ENCODE measurements at places on chromosomes 16 and 17. TPM values are rescaled to one million over a fixed set of nuclear protein-coding genes. Genes with fewer than 3 reads are reported as not detected.

GRCh38 chr17:40290629-40291280, 3.1 kb downstream of the CDC6 start:
- no peaks in the 10 kb centered on the region for H3K27me3 ChIP-seq
- peaks cover 33% of the 10 kb centered on the region for H3K4me1 ChIP-seq
- H3K4me3 ChIP-seq, result peak overlapping the region; percentile 95
- no peak overlapping the region for H3K27ac ChIP-seq
- H3K36me3 ChIP-seq, result peaks cover 17% of the 10 kb centered on the region

DNA sequence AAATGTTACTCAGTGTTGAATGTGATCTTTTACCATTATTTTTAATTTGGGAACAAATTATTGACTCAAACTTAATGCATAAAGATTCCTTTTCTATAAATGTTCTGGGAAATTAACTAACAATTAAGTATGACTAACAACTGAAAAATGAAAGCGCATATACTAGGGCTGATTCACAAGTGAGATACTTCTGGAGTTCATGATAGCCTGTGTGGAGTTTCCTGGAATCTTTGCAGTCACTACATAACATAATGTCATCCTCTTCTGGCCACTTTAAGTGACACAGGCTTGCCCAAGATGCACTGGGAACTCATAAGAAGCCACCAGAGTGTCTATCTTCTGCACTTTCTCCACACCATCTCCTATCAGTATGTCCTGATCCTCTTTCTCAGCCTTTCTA, 450.3 kb upstream of the CDH11 start:
- peaks cover 19% of the 10 kb centered on the region for H3K4me1 ChIP-seq
- DNase-seq, result no peak
- H3K36me3 ChIP-seq, result peaks cover 3% of the 10 kb centered on the region
- H3K4me3 ChIP-seq, result no peak overlapping the region
- no peak overlapping the region for H3K27ac ChIP-seq

DNA sequence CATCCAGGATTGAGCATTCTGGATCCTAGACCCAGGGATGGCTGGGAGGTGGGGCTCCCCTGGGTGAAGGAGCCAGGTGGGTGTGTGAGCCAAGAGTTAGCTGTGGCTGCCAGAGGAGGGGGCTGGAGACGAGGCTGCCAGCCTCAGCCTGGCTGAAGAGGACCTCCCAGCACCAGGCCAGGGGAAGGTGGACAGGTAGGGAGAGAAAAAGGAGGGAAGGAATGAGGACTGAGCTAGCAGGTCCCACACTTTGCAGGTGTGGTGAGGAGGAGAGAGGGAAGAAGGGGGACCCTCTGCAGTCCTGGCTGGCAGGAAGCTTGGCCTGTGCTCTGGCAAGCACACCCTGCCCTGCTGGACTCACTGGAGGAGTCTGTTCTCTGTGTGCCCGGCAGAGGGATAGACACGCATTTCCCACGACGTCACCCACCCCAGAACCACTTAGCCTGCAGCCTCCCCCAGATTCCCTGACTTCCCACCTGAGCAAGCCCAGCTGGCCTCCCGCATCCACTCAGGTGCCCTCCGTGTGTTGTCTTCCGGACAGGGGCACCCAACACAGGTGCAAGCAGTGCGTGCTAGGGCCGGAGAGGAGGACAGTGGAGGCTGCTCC, 42.0 kb downstream of the SOCS3 start:
- H3K4me1 ChIP-seq, result peaks cover 22% of the 10 kb centered on the region
- peaks cover 39% of the 10 kb centered on the region for H3K27me3 ChIP-seq
- H3K4me3 ChIP-seq, result no peak overlapping the region

DNA sequence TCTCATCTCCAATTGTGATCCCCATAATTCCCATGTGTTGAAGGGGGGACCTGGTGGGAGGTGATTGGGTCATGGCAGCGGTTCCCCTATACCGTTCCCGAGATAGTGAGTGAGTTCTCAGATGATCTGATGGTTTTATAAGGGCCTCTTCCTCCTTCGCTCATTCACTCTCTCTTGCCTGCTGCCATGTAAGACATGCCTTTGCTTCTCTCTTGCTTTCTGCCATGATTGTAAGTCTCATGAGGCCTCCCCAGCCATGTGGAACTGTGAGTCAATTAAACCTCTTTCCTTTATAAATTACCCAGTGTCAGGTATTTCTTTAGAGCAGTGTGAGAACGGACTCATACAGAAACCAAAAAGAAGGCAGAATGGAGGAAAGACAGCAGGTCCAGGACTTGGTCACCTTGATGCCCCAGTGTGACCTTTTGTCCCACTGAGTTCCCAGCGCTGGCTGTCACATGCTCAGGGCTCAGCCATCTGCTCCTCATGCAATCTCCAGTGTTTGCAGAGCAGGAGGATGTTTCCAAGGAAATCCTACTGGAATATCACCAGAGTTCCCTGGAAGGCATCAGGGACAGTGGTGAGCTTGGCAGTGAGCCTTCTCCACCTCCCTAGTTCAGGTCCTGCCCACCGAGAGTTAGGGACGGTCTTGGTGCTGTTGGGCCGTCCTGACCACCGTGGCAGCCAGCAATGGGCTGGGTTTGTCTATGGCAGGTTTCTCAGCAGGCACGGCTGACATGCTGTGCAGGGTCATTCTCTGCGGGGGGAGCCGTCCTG, 96.7 kb downstream of the SEC14L1 start:
- peaks cover 7% of the 10 kb centered on the region for H3K4me1 ChIP-seq
- no peak overlapping the region for H3K27ac ChIP-seq
- H3K4me3 ChIP-seq, result no peak overlapping the region
- no peaks in the 10 kb centered on the region for H3K36me3 ChIP-seq

The OR2C1 gene
- total RNA-seq, result 0.16 TPM

The RNF112 gene
- total RNA-seq, result 1.2 TPM

GRCh38 chr16:57593021-57593420, 35.4 kb upstream of the ADGRG1 start:
- peaks cover 14% of the 10 kb centered on the region for H3K27me3 ChIP-seq
- peaks cover 11% of the 10 kb centered on the region for H3K4me1 ChIP-seq
- DNase-seq, result no peak

DNA sequence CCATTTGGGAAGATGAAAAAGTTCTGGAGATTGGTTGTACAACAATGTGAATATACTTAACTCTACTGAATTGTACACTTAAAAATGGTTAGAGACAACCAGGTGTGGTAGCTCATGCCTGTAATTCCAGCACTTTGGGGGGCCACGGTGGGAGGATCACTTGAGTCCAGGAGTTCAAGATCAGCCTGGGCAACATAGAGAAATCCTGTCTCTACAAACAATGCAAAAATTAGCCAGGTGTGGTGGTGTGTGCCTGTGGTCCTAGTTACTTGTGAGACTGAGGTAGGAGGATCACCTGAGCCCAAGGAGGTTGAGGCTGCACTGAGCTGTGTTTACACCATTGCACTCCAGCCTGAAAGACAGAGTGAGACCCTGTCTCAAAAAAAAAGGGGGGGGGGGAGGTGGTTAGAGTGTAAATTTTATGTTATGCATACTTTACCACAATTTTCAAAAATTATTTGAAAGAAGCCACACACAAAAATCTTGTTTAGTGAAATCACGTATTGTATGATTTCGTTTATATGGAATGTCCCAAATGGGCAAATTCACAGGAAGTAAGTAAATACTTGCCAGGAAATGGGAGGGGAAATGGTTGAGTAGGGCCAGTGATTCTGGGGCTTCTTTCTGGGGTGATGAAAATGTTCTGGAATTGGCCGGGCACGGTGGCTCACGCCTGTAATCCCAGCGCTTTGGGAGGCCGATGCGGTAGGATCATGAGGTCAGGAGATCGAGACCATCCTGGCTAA, 37.1 kb upstream of the AMZ2 start:
- H3K27ac ChIP-seq, result no peak overlapping the region
- DNase-seq, result no peak
- peaks cover 2% of the 10 kb centered on the region for H3K27me3 ChIP-seq
- no peak overlapping the region for H3K4me3 ChIP-seq
- peaks cover 17% of the 10 kb centered on the region for H3K36me3 ChIP-seq
- peaks cover 19% of the 10 kb centered on the region for H3K4me1 ChIP-seq

- no peaks in the 10 kb centered on the region for H3K4me1 ChIP-seq
- H3K36me3 ChIP-seq, result no peaks in the 10 kb centered on the region
- no peak overlapping the region for H3K4me3 ChIP-seq
- DNase-seq, result no peak
- H3K27ac ChIP-seq, result no peak overlapping the region
Measured at GRCh38 chr16:80585764-80586163, 45.0 kb downstream of the DYNLRB2 start.

The QPRT gene
- 79.5 TPM for total RNA-seq

The CTU2 gene
- total RNA-seq, result 27.4 TPM

DNA sequence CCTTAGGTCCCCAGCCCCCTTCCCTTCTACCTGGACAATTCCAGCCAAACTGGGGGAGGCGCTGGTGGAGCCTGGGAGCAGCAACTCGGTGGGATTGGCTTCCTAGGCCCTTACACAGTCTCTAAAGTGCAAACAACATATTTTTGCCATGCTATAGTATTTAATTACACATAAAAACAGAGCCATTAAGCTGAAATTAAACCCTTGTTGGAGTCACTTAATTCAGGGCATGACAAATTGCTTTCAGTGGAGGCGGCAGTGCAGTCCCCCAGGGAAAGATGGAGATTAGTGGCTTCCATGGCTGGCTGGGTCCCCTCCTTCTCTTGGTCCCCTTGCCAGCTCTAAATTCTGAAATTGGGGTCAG, 17.3 kb downstream of the IGFBP4 start:
- no peak for DNase-seq
- H3K4me1 ChIP-seq, result peaks cover 41% of the 10 kb centered on the region
- H3K27me3 ChIP-seq, result no peaks in the 10 kb centered on the region
- no peak overlapping the region for H3K27ac ChIP-seq
- no peak overlapping the region for H3K4me3 ChIP-seq

DNA sequence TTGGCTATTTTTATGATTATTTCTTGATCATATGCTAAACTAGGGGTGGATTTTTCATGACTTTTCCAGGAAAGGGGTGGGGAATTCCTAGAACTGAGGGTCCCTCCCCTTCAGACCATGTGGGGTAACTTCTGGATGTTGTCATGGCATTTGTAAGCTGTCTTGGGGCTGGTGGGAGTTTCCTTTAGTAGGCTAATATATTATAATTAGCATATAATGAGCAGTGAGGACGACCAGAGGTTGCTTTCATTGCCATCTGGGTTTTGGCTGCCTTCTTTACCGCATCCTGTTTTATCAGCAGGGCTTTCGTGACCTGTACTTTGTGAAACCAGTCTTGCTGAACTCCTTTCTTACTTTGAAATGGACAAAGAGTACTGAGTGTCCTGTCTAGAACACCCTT, 40.4 kb upstream of the ABCA5 start:
- H3K36me3 ChIP-seq, result no peaks in the 10 kb centered on the region
- no peak for DNase-seq
- H3K4me3 ChIP-seq, result no peak overlapping the region
- peaks cover 2% of the 10 kb centered on the region for H3K27me3 ChIP-seq

Measured in neural crest cell (in vitro differentiated cells).